ENCODE measurements at places on chromosomes 6 and 20.

GRCh38 chr6:43268782-43269272 lies 25.5 kb downstream of the TTBK1 start:
- DNase-seq: no peak

DNA sequence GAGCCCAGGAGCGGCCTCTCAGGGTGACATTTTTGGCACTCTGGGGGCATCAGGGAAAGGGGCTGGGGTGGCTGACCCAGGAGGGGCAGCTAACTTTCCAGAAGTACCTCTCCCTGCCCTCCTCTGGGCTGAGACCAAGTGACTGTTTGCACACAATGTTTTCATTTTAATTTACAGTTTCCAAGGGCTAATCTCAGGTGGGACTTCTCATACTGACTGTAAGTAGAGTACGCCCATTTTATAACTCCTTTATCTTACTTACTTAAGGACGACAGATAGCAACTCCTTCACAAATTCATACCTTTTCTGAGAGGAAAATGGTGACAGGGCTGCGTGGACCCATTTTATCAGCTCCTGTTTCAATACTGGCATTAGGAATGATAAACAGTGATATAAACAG lies 172.9 kb upstream of the EXOC2 start:
- no peak for DNase-seq

- no peak for DNase-seq
Measured at GRCh38 chr6:55512904-55513303, 66.1 kb downstream of the HMGCLL1 start.

DNA sequence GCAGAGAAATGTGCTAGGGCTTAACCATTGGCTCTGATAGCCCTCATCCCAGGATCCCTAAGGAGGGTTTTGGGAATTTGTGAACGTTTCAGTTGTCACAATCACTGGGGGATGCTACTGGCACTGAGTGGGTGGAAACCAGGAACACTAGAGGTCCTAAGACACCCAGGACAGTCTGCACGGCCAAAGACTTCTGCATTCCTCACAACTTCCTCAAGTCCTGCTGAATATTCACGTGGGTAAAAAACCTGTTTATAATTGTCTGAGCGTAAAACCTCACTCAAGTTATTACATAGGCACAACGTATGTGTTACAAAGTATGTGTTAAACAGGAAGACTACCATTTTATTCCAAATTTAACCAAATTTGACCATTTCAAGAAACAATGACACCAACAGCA lies 52.4 kb downstream of the GMDS start:
- no peak for DNase-seq

DNA sequence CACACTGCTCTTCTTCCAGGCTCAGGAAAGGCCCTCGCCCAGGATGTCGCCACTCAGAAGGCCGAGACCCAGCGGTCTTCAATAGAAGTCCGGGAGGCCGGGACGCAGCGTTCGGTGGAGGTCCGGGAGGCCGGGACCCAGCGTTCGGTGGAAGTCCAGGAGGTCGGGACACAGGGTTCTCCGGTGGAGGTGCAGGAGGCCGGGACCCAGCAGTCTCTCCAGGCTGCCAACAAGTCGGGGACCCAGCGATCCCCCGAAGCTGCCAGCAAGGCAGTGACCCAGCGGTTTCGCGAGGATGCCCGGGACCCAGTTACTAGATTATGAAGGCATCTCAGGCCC lies 1.0 kb downstream of the KHDC3L start:
- no peak for DNase-seq

DNA sequence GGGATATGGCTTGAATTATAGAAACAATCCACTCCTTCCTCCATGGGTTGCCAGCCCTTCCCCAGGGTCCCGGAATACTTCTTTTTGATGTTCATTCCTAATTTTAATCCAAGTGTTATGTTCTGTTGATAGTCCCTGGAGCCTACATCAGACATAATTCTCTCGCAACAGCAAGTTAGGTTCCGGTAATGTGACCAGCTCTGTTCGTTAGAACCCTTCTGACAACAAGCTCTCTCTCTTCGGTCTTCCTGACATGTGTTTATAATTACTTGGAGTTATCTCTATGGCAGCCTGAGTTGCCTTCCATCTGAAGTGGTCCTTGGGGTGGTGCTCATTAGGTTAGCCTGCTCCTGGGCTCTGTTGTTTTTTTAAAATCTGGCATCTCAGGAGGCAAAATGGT lies 506.9 kb upstream of the JARID2 start:
- no peak for DNase-seq

- no peak for DNase-seq
Measured at GRCh38 chr6:148388521-148388920, 45.9 kb downstream of the SASH1 start.

GRCh38 chr6:35088281-35089215 lies 52.6 kb downstream of the TCP11 start:
- DNase-seq: no peak

DNA sequence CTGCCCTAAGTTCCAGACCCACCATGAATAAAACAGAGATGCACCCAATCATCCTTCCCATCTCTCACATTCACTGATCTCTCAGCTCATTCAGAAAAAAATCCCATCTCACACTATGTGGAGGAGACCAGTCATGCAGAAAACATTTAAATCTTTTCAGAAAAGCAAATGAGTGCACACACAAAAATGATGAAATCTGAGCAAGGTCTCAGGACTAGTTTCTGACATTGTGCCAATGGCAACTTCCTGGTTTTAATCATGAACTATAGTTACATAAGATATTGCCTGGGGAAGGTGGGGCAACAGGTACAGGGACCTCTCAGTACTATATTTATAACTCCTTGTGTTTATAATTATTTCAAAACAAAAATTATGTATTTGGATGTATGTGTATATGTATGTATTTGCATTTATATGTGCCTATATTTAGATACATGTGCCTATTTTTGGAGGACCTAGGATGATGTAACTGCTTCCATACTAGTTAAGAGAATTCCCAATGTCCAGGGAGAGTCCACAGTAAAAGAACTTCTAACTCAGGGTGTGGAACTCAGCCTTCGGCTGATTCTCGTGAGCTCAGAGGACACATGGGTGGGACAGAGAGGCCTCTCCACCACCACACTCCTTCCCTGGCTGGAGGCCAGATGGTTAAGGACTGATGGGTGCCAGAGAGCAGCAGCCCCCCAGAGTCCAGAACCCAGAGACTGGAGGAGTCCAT lies 71.7 kb upstream of the MAP3K4 start:
- no peak for DNase-seq

DNA sequence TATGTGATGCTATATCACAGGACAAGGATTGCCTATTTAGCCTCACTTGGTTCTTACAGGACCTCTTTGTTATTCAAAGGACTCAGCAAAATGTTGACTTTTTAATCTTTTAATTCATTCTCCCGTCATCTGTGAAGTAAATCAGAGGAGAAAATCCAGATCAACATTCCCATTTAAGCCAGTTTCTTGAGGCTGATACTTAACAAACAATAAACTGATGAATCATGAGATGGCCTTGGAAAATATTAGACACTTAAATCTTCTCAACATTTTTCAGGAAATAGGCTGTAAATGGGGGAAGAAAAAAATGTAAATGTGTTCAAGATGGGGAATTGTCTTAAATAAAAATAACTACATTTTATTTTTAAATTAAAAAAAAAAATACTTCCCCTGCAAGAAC lies 55.9 kb upstream of the UBR2 start:
- no peak for DNase-seq

GRCh38 chr6:167827583-167828324 lies 1.0 kb downstream of the AFDN start:
- DNase-seq: no peak

DNA sequence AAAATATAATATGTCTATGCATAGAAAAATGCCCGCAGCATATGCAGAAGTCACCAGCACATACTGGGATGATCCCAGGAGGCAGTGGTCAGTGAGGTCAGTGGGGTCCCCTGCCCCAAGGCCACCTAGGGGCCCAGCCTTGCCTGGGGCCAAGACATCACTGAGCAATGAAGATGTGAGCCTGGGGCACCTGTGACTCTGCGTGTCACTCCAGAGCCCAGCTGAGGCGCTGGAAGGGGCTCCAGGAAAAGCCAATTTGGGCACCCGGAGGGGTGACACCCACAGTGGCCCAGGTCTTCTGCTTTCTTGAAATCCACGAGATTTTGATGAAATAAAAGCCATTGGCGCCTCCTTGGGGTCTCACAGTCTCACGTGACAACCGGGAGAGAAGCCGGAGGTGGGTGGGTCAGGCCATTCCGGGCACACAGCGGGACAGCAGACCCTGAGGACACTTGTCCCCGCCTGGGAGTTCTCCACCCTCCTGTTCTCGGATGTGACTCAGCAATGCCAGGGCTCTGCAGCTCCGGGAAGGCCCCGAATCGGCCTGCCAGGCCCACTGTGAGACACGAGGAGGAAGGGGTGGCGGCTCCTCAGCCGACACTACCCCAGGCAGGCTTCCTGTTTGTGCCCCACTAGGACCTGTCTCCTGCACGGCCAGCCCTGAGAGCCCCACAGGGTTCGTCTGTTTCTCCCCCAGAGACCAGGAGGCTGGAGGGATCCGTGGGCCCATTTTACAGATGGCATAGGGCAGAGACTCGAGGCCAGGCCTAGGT lies 24.4 kb upstream of the SLCO4A1 start:
- DNase-seq: peak; percentile 37

- peak; percentile 34 for DNase-seq
Measured at GRCh38 chr6:137882225-137882961, 15.3 kb downstream of the TNFAIP3 start.

GRCh38 chr20:49037962-49038387 lies 8.1 kb upstream of the CSE1L start:
- no peak for DNase-seq

GRCh38 chr6:73858376-73858775 lies 162.4 kb downstream of the CD109 start:
- no peak for DNase-seq

DNA sequence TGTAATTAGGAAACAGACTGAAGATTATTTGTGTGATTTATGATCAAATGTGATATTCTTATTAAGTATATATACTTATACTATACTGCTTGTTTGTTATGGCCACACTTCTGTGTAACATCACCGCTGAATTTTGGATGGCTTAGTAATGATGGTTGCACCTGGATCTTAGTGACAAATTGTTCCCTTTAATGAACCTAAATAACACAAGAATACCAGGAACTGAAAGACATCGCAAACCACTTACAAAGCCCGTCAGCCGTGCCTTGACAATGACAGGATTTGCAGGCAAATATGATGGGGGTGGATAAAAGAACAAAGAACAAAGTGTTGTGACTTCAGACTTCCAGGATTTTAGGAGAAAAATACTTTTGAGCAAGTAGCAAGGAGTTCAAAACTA lies 67.1 kb downstream of the LAMP5 start:
- no peak for DNase-seq

- peak; percentile 47 for DNase-seq
Measured at GRCh38 chr6:593139-593906, 63.6 kb downstream of the HUS1B start.

GRCh38 chr6:112215488-112216284 lies 38.7 kb downstream of the LAMA4 start:
- no peak for DNase-seq

DNA sequence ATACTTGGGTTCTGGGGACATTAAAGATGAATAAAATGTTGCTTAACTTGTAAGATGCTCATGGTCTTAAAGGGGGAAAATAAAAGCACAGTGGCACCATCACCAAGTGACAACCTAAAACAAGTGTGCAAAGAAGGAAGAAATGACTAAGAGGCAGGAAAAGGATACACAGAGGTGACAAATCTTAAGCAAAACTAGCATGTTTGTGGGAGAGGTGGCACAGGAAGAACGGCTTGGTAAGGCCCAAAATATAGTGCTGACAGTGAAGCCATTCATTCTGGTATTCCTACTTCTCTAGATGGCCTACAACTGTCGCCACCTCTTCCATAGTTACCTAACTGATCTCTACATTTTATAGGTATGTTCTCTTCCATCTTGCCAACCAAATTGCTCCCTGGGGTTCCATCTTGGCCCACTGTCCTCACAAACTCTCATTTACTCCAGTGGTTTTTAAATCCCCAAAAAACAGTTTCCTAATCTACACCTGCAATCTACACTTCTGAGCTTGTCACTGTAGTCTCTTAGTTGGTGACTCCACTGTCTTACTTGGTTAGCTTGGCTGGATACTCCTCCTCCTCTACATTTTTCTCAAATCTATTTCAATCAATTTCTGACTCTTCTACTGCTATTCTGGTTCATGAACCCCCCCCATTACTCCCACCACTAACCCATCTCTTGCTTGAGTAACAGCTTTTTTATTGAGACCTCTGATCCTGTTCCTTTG lies 33.5 kb downstream of the FAM8A1 start:
- no peak for DNase-seq

GRCh38 chr6:128432394-128432793 lies 88.0 kb downstream of the PTPRK start:
- DNase-seq: no peak

- no peak for DNase-seq
Measured at GRCh38 chr6:98539741-98540140, 294.6 kb upstream of the POU3F2 start.

DNA sequence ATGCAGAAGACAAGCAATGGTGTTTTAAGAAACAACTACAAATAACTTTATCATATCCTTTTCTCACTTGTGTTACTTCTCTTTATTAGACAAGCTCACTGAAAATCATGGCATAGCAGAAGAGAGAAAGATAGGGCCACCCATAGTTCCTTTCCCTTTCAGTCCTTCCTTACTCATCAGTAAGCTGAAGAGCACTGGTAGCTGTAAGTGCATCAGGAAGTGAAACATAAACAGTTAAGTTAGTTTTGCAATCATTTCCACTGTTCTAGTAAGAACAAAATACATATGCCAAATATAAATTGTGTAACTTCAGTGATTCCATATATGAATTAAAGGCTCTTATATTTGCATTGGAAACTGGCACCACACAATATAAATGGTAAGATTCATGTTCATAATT lies 220.1 kb downstream of the HACE1 start:
- DNase-seq: no peak

DNA sequence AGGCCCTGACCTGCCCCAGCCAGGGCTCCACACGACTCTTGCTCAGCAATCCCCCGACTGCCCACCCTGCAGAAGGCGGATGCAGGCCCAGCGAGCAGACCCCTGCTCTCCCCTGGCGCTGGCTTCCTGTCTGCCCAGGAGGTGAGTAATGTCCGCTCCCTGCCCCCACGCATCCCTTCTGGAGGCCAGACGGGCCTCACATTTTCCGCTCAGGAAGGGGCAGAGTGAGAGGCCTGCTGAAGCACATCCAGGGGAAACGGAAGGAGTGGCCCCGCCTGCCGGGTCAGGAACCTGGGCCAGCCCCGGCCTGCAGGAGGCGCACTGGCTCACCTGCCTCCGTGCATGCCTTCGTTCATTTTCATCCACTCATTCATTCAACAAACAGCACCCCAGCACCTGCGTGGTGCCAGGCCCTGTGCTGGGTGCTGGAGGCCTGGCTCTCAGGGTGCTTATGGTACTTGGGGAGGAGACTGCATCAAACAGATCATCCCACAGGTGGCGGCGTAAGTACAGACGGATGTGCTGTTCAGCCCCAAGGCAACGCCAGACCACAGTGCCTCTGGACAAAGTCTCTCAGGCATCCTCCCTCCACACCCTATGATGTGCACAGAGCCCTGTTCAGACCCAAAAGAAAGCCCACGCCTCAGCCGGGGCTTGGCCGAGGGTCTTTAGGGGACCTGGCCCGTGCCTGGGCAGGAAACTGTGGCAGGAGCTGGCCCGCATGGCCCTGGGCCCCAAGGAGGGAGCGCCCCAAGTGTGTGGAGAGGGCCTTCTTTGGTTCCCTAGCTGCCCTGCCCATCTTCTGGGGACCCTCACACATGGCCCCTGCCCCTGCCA lies 112.1 kb downstream of the ASXL1 start:
- DNase-seq: peak; percentile 21

Data from T-cell (primary cell).